ENCODE measurements at places on chromosomes 7 and 10. TPM values are rescaled to one million over a fixed set of nuclear protein-coding genes. Genes with fewer than 3 reads are reported as not detected.

CLRN3 gene
- total RNA-seq, result 25.1 TPM

DNA sequence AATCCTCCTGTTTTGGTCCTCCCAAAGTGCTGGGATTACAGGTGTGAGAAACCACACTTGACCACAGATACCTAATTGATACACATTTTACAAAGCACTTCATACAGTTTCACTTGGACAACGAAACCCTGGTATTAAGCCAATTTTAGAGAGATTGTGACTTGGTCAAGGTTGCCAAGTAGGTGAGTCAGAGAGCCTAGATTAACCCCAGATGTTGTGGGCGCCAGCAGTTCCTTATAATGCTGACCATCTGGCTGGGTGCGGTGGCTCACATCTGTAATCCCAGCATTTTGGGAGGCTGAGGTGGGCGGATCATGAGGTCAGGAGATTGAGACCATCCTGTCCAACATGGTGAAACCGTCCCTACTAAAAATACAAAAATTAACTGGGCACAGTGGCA lies 4.9 kb upstream of the PHKG1 start:
- DNase-seq, result no peak

DNA sequence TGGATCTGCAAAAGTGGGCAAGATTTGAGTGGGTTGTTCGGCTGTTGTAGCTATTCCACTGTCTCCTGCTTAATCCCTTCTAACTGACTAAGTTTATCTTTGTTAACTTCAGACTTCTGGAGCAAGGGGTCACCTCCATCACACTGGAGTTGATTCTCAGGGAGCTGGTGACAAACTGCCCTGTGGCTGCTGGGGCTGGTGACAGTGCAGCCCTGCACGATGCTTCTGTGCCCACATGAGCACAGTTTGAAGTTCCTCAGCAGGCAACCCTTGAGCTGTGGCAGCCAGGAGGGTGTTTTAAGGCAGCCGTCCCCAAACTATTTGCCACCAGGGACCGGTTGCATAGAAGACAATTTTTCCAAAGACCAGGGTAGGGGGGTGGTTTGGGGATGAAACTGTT lies 40.5 kb downstream of the ADRB1 start:
- no peak for DNase-seq

- no peak for DNase-seq
Measured at GRCh38 chr10:33332183-33333065, 2.0 kb downstream of the NRP1 start.

DNA sequence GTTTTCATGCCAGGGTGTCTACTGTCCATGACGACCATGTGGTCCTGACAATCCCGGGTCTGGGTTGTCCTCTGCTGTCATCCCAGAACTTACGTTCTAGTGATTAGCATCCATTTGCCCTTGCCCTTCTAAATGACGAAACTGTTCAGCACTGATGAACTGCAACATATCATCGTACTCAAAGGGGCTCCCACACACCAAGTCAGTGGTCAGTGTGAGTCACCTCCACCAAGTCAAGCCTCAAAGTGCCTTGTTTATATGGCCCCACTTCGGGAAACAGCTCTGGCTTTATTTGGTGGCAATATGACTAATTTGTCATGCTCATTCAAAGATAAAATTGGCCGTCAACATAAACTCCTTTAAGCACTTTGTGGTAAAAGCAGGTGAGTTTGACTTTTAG lies 110.7 kb downstream of the FRMD4A start:
- DNase-seq, result no peak

GRCh38 chr10:102102421-102102820 lies 17.7 kb downstream of the LDB1 start:
- DNase-seq, result no peak

GRCh38 chr7:123747620-123748141 lies 1.1 kb downstream of the WASL start:
- DNase-seq, result peak; percentile 75

GRCh38 chr7:151012911-151013347 lies 11.4 kb downstream of the ATG9B start:
- DNase-seq, result no peak

MSMB gene
- not detected for total RNA-seq

MSS51 gene
- total RNA-seq, result 0.50 TPM

TRPV5 gene
- not detected for total RNA-seq

DNA sequence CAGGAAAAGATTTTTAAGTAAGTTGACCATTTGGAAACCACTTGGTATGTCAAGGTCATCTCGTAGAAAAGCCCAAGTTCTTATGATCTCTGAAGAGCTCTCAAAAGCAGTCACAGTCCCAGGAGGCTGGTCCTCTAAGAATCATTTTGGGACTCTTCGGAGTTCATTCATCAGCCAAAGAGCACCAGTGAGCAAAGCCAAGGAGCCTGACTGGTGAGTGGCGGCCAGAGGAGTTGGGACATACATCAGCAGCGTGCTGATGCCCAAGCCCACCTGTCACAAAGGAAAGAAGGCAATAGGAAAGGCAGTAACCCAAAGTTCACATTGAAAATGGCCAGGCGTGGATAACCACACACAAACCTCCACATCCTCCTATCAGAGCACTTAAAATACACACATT lies 17.5 kb downstream of the COX15 start:
- no peak for DNase-seq

DNA sequence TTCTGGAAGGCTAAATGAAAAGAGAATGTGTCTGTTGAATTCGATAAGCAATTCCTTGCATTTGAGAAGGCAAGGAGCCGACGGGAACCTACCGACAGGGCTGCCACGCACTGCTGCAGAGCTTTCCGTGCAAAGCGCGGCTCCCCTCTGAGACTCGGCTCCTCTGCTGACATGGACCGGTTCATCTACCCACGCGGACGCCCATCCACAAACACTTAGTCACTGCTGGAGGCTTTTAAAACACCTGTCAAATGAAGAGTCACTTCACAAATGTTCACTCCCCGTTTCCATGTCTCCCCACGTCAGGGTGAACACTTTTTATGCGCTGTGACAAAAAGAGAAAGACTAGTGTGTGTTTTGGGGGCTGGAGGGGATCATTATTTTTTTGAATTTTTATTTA lies 32.0 kb downstream of the AMZ1 start:
- DNase-seq, result no peak

HOXA3 gene
- 0.30 TPM for total RNA-seq

DNA sequence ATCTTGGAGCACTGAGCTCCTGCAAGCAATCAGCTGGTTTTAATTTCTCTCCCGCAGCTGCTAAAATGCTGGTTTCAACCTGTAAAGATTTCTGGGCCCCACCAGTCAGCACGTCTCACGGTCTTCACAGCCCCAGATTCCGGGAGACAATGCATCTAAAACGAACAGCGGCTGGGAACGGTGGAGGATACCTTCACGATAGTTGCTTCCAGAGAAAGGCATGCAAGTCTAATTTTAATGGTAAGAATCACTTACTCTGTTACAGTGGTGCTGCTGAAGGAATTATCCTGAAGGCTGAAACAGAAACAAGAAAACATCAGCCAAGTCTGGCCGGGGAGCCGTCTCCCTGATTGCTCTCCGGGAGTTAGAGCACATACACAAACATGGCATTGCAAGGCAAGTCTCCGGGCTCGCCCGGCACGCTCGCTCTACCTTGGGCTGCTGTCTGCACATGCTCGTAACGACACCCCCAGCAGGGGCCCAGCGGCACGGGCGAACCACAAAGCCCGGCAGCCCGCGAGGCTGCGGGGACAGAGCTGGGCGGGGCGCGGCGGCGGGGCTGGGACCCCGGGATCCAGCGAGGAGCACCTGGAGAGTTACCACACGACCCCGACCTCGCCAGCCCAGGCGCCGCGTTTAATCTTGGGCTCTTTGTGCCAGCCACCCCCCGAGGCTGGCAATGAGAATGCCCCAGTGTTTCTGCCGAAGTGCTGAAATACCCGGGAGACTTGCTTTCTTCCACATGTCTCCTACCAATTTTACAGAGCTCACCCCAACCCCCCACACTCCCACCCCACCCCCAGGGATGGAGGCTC lies at the start of gene FAM13C:
Gene FAM13C (minus strand): TSS at position 406 of the 815 bp plus-strand sequence. CDS start 89 bp downstream, at position 317.
- peak; percentile 75 for DNase-seq

PON1 gene
- 465 TPM for total RNA-seq

ABCC2 gene
- 254 TPM for total RNA-seq

- no peak for DNase-seq
Measured at GRCh38 chr10:44242826-44243225, 142.1 kb downstream of the CXCL12 start.

DNA sequence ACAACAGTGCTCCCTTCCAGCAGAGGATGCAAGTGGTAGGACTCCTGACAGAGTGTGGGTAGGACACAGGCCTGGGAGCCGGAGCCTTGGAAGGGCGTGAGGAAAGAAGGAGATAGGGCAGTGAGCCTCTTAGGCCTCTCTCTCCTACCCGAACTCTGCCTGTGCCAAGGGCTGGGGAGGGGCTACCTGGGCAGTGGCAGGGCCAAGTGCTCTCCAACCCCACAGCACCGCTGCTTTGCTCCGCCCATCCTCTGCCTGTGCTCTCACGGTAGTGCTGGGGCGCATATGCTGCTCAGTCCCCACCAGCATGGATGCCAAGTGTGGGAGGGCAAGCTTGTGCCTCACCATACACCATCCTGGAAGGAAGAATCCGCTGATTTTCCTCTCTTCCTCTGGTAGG lies 7.5 kb downstream of the FAM131B start:
- DNase-seq, result no peak

- DNase-seq, result no peak
Measured at GRCh38 chr10:69558559-69558958, 14.7 kb downstream of the NEUROG3 start.

DNA sequence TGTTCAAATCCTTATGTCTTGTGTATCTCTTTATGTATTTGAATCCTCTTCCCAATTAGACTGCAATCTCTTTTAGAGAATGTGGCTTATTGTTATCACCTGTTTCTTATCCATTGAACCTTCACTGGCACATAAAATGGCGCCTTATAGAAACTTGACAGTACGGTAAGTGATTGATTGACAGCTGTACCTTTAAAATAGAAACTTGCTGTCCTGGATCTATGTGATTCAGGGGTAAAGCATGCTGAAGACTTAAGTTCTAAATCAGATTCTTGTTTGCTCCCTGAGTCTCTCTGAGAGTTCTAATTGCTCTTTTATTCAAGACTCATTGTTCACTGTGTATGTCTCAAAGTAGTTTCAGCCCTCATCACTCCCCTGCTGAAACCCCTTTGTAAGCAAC lies 91.3 kb downstream of the CACNB2 start:
- DNase-seq, result no peak

GRCh38 chr7:44962483-44963251 lies 16.1 kb downstream of the MYO1G start:
- DNase-seq, result peak; percentile 43

- no peak for DNase-seq
Measured at GRCh38 chr7:128774921-128775320, 673 bp downstream of the OPN1SW start.

GRCh38 chr10:68133523-68133922 lies 24.2 kb downstream of the MYPN start:
- no peak for DNase-seq

CUEDC2 gene
- 23.4 TPM for total RNA-seq

DNA sequence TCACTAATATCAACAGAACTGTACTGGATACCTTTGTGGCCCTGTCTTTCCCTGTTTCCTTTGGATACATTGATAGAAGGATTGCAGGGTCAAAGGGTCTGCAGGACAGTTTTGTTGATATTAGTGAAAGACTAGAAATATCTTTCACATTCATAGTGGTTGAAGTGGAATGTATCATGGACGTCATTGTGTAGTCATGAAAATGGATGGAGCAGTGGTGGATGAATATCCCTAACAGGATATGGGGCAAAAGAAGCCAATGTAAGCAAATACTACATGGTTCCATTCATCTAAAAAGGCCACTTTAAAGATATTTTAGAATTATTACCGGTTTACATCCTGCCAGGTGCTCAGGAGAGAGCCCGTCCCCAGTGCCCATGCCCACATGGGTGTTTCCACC lies 23.8 kb downstream of the PALD1 start:
- no peak for DNase-seq

WDR86 gene
- 0.28 TPM for total RNA-seq

GRCh38 chr10:8088504-8088903 lies 34.0 kb downstream of the GATA3 start:
- no peak for DNase-seq

DNA sequence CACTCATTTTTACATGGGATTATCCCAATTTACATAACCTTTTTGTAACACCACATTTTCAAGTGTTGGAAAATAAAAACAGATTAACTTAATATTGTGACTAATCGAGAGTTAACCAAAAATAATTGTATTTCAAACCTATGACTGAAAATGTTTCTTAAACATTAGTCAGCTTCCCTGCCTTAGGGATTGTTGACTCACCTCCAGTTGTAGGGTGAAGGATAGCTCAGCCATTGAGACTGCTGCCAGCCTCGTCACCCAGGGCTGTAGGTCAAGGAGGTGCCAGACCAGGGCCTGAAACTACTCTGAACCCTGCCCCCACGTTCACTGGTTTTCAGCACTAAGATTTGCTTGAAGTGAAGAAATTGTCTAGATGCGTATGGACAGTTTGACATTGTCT lies 351.2 kb downstream of the GFRA1 start:
- no peak for DNase-seq

GRCh38 chr7:37369906-37370305 lies 78.8 kb downstream of the ELMO1 start:
- no peak for DNase-seq

CDK1 gene
- 0.65 TPM for total RNA-seq

PDLIM1 gene
- total RNA-seq, result 67.1 TPM

DNA sequence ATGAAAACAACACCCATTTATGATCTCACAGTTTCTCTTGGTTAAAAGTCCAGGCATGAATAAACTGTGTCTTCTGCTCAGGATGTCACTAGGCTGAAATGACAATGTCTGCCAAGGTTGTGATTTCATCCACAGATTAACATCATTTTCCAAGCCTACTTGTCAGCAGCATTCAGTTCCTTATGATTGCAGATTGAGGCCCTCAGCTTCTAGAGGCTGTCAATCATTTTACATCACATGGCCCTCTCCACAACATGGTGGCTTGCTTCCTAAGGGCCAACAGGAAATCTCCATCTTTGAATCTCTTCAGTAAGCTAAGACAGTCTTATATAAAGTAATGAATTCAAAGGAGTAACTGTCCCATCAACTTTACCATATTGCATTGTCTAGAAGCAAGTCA lies 377.6 kb downstream of the ANKRD7 start:
- DNase-seq, result no peak

- no peak for DNase-seq
Measured at GRCh38 chr10:24430591-24430990, 221.7 kb downstream of the KIAA1217 start.

GRCh38 chr7:93913197-93913596 lies 6.8 kb downstream of the GNGT1 start:
- no peak for DNase-seq

- peak; percentile 52 for DNase-seq
Measured at GRCh38 chr7:66776800-66777442, 36.4 kb downstream of the RABGEF1 start.

Measured in left lobe of liver (tissue), 2 donors.